SIG-M5 (cell line): ENCODE measurements at places on chromosomes 13 and 19.
A peak's percentile ranks its signal among the peaks of the same experiment; 100 is the strongest.

- DNase-seq: no peak
These were observed 17.1 kb downstream of the ZNRF4 start for GRCh38 chr19:5472286-5472685.

DNA sequence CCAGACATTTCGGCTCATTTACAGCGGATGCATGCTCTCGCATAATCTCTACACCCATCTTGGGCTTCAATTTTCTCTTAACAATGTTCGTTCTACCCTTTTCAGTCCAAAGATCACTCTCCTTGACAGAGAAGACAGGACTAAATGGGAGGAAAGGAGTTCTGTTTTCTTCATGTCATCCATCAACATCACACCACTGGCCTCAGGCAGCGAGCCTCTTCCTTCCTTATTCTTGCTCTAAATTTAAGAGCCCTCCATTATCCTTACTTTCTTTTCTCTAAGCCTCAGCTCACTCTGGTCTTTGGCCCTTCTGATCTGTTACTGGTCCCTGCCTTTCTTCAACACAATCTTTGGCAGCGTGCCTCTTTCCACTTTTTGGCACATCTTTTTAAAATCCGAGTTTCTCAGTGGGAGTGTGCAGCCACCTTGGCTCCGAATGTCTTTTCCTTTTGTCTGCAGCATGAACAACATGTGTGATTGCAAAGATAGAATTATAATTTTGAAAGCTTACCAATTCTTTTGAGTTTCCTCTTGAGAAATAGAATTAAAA is 98.7 kb downstream of the FAM216B start:
- DNase-seq: no peak

DNA sequence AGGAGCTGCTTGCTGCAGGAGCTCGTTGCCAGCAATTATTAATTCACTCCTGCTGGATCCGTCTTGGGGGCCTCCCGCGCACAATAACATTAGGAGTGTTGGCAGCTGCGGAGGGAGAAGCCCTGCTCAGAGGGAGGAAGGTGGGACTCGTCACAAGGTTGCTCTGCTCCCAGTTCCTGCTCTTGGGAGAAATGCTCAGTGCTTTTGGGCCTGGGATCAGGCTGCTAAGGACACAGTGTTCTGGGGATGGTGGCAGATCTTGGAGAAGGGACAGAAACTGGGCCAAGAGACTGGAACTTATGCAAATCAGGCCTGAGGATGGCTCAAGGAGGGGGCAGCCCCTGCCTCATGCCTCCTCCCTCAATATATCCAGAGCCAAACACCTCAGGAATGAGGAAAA is 78.9 kb upstream of the OLFM4 start:
- no peak for DNase-seq

GRCh38 chr19:10872546-10873107 is 1.3 kb downstream of the CARM1 start:
- DNase-seq: no peak

GRCh38 chr19:44894052-44894400 is 3.0 kb downstream of the TOMM40 start:
- DNase-seq: no peak

DNA sequence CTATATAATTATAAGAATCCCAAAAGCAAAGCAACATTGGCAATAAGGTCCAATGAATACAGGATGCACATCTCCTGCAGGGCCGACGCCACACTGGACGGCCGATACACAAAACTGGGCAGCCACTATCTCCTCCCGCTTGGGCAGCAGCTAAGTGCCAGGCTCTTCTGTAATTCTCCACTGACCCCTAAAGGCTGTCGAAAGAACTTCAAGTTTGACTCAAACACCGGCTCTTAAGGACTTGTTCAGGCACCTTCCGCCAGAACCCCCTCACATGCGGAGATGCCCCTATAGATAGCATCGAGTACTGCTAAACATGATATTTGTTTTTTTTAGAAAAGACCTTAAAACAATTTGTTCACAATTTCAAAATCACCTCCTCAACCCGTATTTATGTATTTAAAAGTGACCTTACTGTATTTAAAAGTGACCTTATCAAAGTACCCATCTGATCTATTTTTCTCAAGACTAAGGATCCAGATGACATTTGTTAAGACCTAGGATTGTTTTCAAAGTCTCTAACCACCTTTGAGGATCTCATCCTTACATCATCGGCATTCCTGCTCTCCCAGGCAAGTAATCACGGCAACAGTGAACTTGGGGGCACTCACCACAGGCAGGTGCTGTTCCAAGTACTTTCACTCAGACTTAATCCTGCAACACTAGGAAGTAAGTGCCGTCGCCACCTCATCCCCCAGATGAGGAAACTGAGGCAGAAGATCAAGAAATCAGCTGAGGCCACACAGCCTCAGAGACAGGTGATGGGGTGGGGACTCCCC is 77.8 kb downstream of the TUBGCP3 start:
- peak; percentile 29 for DNase-seq

DNA sequence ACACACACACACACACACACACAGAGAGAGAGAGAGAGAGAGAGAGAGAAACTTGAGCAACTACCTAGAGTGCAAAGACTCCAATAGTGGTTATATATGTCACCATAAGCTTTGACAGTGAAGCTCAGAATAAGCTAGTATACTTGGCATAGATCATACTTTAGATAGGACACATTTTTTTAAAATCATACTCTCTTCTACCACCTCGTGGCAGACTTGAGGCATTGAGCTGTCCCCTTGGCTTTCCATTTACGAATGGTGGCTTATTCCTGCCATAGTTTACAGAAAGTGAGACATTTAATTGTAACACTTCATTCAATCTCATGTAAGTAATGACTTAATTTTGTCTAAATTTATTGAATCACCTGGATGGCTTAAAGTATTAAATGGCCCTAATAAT is 108.2 kb downstream of the EDNRB start:
- DNase-seq: no peak

GRCh38 chr19:3586127-3586626 is 899 bp downstream of the GIPC3 start:
- no peak for DNase-seq

DNA sequence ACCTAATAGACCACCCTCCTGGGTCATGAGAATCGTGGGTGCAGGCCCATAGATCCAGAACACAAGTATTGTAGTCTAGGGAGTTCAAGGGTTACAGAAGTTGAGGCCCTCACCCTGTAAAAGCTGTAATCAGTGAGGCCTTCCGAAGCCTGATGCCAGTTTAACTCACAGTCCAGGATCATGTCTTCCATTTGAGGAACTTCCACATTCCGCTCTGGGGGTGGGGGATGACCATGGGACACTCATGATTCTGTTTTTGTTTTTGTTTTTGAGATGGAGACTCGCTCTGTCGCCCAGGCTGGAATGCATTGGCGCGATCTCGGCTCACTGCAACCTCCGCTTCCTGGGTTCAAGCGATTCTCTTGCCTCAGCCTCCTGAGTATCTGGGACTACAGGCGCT is 1.7 kb upstream of the RASIP1 start:
- DNase-seq: no peak

DNA sequence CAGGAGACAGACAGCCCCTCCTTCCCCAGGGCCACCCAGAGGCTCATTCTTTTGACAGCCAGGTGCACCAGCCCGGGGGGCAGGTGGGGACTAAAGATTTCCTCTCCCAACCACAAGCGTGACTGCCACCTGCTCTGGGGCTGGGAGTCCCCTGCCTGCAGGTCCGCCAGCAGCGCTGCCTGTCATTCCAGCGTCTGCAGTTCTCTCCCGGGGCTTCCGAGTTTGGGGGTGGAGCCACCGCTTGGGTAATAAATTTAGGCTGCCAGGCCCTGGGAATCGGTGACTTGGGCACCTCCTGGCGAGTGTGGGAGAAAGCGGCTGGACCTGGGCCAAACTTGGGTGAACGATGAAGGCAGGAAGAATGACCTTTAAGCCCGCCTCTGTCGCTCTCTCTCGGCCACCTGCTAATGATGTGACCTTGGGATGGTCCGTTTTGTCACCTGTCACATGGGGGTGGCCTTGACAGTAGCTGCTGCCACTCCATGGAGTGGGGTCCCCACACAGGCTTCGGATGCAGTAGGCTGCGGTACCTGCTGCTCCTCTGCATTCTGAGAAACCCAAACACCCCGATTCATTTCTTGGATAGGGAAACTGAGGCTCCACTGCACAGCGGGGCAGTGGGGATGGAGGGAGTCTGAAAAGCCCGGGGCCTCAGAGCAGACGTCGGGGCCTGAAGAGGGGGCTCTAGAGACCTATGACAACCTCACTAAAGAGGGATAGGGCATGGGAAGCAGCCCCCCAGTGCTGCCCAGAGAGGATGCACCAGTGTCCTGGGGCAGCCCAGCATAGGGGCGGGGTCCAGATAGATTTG is 12.8 kb downstream of the FUT6 start:
- DNase-seq: no peak

DNA sequence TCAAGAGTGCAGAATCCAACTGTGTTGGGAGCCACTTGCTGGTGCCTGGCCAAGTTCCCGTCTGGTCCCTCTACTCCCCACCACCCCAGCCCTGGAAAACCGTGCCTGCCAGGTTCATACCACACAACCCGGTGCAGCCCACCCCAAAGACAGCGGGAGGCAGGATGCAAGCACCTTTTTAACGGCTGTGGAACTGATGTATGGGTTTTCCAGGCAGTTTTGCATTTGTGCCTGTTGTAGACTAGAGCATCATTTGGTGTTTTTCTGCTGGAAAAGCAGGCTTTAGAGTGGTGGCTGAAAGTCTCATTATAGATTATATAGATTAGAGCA is 13.5 kb downstream of the TFDP1 start:
- no peak for DNase-seq

DNA sequence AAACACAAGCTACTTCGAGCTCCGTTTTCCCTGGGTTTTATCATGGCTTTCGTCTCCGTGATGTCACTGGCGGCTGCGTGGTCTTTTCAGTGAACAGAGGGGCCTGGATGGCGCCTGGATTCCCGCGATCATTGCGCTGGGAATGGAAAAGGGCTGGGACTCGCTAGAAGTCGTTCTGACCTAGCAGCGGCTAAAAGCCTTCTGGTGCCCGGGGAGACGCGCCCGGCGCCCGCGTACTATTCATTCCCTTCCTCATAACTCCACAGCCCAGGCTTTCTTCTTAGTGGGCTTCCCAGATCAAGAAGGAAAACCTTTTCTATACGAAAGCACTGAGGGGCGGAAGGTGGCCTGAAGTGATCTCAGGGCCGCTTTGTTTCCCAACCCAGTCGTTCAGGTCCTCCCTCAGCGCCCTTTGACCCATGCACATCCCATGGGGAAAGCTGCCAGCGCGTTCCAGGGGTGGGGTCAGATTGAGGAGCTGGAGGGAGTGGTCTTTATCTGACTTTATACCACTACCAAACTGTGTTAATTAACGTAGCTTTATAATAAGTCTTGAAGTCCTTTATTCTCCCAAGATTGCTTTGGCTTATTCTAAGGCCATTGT is 96.6 kb downstream of the ELF1 start:
- no peak for DNase-seq

DNA sequence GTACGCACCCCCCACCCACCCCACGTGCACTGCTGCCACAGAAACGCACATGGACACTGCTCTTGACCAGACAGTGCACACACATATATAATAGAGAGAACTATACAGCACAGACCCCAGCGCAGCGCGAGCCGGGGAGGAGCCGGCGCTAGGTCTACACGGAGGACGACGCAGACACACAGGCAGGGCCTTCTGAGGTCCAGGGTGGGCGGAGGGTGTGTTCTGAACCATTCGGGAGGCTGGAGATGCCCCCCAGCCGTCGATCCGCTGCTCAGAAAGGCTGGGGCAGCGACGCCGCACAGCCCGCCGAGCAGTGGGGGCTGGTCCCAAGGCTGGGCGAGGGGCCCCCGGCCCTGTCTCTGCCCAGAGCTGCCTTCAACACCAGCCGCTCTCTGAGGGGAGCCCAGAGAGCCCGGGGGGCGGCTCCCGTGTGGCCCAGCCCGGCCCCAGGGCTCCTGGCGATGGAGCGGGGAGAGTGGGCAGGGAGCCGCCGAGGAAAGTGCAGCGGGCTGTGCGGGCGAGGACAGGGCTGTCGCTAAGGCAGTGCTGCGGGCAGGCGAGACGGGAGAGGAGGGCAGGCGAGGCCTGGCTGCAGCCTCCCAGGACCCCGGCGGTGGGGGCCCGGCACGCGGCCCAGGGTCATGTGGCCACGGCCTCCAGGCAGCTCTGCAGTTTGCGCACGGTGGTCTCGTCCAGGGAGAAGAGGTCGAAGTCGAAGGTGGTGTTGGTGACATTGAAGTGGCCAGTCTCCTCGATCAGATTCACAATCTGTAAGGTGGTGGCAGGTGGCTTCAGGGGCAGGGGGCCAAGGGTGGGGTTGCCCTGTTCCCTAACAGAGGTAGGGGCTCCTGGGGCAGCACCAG is 67.1 kb downstream of the MLLT1 start:
- DNase-seq: no peak

- DNase-seq: no peak
These were observed 628.8 kb downstream of the SLITRK6 start for GRCh38 chr13:85170372-85170771.

GRCh38 chr13:56015919-56016318 is 1124.8 kb upstream of the PRR20A start:
- no peak for DNase-seq

DNA sequence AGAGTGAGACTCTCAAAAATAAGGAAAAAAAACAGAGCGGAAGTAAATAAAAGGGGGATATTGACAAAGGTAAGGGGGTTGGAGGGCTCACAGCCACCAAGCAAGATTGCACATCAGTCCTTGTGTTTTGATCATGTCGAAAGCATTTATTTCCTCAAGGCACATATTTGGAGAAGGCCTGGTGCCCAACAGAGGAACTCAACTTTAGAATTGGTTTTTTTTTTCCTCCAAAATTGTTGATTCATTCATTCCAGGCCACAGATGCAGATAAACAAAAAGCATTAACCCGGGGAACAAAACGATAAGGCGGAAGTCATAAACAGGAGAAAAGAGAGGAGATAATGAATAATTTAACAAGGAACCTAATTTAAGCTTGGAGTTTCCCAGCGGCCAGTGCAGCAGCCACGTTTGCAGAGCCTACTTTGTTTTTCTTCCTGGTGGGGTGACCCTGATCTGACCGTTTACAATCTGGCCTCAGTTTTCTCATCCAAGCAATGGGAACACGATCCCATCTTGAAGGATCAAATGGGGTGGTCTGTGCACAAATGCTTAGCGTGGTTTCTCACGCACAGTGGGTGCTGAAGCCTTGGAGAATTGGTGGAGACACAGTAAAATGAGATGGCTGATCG is 2.1 kb upstream of the PTPRS start:
- DNase-seq: no peak

DNA sequence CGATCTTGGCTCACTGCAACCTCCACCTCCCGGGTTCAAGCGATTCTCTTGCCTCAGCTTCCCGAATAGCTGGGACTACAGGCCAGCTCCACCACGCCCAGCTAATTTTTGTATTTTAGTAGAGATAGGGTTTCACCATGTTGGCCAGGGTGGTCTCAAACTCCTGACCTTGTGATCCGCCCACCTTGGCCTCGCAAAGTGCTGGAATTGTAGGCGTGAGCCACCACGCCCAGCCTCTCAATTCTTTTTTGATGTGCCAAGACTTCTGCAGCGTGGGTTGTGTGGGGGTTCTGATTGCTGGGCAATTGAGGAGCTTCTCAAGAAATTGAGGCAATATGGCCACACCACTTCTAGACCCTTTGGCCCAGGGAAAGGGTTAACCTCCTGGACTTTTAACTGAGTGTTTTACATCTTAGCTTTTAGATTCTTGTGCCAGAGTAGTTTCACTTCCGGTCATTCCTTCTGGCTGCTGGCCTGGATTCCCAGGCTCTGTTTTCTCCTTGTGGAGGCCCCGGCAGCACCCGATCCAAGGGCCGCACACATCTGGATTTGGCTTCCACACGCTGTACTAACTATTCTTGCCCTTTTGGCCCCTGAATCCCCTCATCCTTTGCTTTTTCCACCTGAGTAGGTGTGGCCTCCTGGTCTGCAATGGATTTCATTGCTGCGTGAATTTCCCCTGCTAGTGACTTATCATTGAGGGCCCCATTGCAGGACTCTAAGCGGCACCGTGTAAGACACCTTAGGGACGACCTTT is 14.7 kb downstream of the SMARCA4 start:
- DNase-seq: no peak

- DNase-seq: no peak
These were observed 945.5 kb upstream of the SLC10A2 start for GRCh38 chr13:104011505-104012241.
